T-helper 9 cell (primary cell): ENCODE measurements at places on chromosomes 1 and 21.

DNA sequence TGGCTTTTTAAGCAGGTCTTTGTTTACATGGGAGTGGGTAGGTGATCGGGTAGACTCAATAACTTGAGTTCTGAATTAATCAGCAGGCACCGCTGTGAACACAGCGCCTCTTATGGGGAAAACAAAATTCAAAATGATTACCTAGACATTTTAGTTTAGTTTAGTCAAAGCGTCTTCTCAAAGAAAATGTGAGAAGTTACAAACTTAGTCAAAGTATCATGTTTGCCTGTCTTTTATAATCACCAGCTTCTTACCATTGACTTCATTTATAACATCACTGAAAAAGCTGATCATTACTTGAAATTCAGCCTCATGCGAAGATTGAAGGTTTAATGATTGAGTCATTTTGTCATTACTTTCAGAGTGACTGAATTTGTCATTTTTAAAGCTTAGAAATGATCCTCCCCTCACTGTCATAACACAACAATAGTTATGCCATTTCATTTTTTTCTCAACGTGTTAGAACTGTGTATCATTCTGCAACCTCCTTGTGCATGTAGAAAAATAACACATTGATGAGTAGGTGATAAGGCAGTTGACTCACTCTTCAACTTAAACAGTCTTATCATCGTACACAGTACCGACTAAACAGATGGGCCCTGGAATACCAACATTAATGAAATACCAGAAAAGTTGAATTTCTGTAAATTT, 188.5 kb downstream of the NFIA start:
- no peak for DNase-seq

- DNase-seq = no peak
These were observed 161.7 kb downstream of the NTMT2 start for GRCh38 chr1:170307426-170307825.

DNA sequence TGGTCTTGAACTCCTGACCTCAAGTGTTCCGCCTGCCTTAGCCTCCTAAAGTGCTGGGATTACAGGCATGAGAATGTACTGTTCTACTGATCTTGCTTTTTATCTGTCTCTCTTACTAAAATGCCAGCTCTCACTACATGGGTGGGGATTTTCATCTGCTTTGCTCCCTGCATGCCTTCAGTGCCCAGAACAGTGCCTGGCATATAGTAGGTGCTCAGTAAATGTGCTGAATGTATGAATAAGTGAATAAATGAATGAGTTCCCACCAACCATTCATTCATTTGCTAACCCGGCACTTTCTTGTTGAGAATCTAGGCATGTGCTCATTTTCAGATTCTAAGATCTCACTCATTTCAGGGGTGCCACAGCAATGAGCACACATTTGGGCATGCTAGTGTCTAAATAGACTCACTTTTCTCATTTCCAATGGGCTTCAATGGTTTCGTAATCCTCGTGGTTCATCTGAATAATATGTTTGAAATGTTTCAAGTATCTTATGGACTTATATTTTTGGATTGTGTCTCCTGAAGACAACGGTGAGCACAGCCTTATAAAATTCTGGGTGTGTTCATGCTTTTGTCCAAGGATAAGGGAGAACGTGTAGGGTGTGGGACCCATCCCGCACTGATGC, 7.6 kb downstream of the DHRS3 start:
- no peak for DNase-seq

- DNase-seq = no peak
These were observed 15.7 kb upstream of the ATP13A2 start for GRCh38 chr1:17027403-17027802.

DNA sequence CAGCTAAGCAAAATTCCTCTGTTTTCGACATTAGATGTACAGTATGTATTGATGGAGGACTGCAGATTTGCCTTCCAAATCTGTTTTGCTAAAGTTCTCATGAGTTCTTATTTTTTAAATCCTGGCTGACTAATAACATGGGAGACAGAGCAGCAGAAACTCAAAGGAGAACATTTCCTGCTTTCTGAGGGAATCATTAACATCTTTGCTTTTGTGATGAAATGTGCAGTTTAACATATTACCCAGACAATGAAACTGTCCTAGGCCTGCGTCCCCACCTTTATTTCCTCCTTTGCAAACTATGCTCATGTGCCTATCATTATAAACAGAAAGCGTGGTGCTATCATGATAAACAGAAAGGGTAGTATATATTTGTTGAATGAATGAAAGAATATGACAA, 149.9 kb downstream of the ZP4 start:
- no peak for DNase-seq
